ENCODE measurements at places on chromosomes 1 and 21.

DNA sequence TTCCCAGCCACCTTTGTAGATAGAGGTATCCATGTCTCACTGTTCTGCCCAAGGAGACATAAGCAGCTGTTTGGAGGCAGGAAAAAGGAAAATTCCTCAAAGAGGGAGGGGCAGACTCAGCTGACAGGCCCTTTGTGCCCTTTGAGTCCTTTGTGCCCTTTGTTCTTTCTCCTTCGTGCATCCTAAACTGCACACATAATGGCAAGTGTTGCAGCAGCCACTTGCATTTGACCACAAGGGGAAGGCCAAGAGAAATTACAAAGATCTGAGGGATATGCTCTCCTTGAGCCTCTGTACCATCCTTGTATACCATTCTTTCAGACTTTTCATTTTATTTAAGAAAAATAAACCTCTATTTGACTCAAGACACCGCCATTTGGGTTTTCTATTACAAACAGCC, 71.8 kb upstream of the PKN2 start:
- peaks cover 2% of the 10 kb centered on the region for H3K4me1 ChIP-seq
- H3K4me3 ChIP-seq = no peak overlapping the region
- H3K27me3 ChIP-seq = no peaks in the 10 kb centered on the region
- H3K36me3 ChIP-seq = no peaks in the 10 kb centered on the region
- H3K27ac ChIP-seq = no peak overlapping the region

- H3K4me1 ChIP-seq = no peaks in the 10 kb centered on the region
- H3K27ac ChIP-seq = peak overlapping the region; percentile 38
- no peaks in the 10 kb centered on the region for H3K36me3 ChIP-seq
- no peak for DNase-seq
Measured at GRCh38 chr1:173097001-173097400, 46.3 kb upstream of the TNFSF18 start.

DNA sequence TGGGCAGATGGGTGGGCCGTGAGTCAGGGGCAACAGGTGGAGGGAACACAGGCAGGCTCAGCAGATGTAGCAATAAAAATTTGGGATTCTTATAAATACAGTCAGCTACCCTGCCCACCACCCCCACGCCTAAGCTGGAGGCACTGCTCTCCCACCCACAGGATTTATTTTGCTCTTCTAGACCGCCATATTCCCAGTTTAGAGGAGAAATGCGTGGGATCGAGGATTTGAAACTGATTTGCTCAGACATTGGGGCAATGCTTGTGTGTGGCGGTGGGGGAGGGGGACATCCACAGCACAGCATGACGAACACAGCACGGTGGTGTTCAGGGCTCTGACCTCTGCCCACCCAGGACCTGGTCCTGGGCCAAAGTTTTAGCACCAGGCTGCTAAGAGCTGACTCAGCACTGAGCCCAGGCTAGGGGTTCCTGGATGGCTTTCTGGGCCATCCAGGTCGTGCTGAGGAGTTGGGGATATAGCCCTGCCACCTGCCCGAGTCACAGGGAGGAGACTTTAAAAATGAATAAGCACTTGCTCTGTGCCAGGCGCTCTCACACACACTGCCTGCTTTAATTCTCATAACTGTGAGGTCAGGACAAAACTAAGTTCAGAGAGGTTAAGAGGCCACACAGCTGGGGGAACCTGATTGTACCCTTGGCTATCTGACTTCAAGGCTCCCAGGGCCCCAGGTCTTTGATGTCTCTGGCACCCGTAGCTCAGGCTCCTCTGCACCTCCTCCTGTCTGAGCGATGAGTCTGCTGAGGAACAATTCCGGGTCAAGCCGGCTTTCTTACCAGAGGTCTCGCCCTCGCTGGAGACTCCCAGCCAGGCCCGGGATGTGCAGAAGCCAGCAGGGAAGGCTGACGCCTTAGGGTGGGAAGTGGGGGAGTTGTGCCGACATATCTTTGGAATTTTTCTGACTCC, 29.4 kb upstream of the CSF1 start:
- H3K36me3 ChIP-seq = no peaks in the 10 kb centered on the region
- peaks cover 30% of the 10 kb centered on the region for H3K4me1 ChIP-seq
- H3K27ac ChIP-seq = no peak overlapping the region
- H3K4me3 ChIP-seq = no peak overlapping the region

GRCh38 chr1:51175278-51175677, 60.8 kb upstream of the RNF11 start:
- peak overlapping the region; percentile 48 for H3K4me3 ChIP-seq
- H3K27ac ChIP-seq = no peak overlapping the region
- H3K4me1 ChIP-seq = no peaks in the 10 kb centered on the region
- H3K27me3 ChIP-seq = no peaks in the 10 kb centered on the region

DNA sequence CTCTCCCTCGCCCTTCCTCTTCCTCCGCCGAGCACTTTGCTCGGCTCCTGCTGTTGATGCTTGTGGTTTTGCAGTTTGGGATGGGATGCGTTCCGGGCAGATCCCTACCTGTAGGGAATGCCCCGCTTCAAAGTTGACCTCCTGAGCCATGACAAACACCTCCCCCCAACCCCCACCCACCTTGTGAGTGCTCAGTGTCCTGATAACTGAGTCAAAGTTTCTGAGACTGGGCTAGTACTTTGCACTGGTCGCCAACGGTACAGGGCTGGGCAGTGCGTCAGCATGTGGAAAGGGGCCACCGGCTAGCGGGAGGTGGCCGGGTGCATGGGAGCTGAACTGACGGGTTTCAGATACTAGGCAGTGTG, 771 bp downstream of the RABGAP1L start:
- H3K36me3 ChIP-seq = peaks cover under 1% of the 10 kb centered on the region
- H3K4me1 ChIP-seq = peaks cover 7% of the 10 kb centered on the region
- peak; percentile 59 for DNase-seq
- peak overlapping the region; percentile 98 for H3K4me3 ChIP-seq
- H3K27ac ChIP-seq = peak overlapping the region; percentile 2

GRCh38 chr21:43866260-43866629, 1.2 kb downstream of the AGPAT3 start:
- H3K27ac ChIP-seq = peak overlapping the region; percentile 25
- no peaks in the 10 kb centered on the region for H3K36me3 ChIP-seq
- no peaks in the 10 kb centered on the region for H3K27me3 ChIP-seq
- DNase-seq = peak; percentile 59
- H3K4me1 ChIP-seq = peaks cover 15% of the 10 kb centered on the region

DNA sequence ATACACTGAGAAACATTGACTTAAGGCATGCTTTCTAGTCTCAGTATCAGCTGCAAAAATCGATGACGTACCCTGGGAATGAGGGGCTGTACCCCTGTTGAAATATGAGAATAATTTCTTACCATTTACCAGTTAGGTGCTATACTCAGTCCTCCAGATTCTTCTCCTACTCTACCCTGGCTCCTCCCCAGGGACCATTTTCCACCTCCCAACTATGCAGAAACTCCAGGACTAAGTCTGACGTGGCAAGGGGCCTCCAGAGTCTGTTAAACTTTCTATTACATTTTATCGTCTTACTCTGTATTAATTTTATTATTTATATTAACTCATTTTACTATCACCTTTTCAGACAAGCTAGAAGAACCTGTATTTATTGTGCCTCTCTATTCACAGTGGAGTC, 124.3 kb downstream of the CYYR1 start:
- peak overlapping the region; percentile 51 for H3K27ac ChIP-seq
- H3K4me3 ChIP-seq = peak overlapping the region; percentile 43
- H3K4me1 ChIP-seq = peaks cover 2% of the 10 kb centered on the region
- H3K27me3 ChIP-seq = no peaks in the 10 kb centered on the region
- no peak for DNase-seq

GRCh38 chr1:66374561-66375111, 159.3 kb upstream of the SGIP1 start:
- peak; percentile 75 for DNase-seq
- H3K27me3 ChIP-seq = no peaks in the 10 kb centered on the region
- H3K4me1 ChIP-seq = peaks cover 4% of the 10 kb centered on the region
- peak overlapping the region; percentile 29 for H3K27ac ChIP-seq

GRCh38 chr1:228540161-228540917, 53.2 kb downstream of the RNF187 start:
- H3K4me1 ChIP-seq = no peaks in the 10 kb centered on the region
- H3K36me3 ChIP-seq = no peaks in the 10 kb centered on the region
- no peak for DNase-seq
- H3K27ac ChIP-seq = no peak overlapping the region
- H3K27me3 ChIP-seq = no peaks in the 10 kb centered on the region
- no peak overlapping the region for H3K4me3 ChIP-seq

GRCh38 chr1:198161718-198162090, 4.9 kb downstream of the NEK7 start:
- no peaks in the 10 kb centered on the region for H3K36me3 ChIP-seq
- H3K27me3 ChIP-seq = no peaks in the 10 kb centered on the region
- H3K4me3 ChIP-seq = no peak overlapping the region
- no peaks in the 10 kb centered on the region for H3K4me1 ChIP-seq
- DNase-seq = no peak

- peaks cover 3% of the 10 kb centered on the region for H3K4me1 ChIP-seq
- H3K4me3 ChIP-seq = no peak overlapping the region
- peaks cover 3% of the 10 kb centered on the region for H3K36me3 ChIP-seq
- no peaks in the 10 kb centered on the region for H3K27me3 ChIP-seq
Measured at GRCh38 chr1:248804771-248805681, 20.7 kb downstream of the SH3BP5L start.

GRCh38 chr1:23079025-23079424, 59.8 kb downstream of the KDM1A start:
- no peaks in the 10 kb centered on the region for H3K27me3 ChIP-seq
- DNase-seq = no peak
- H3K4me3 ChIP-seq = no peak overlapping the region

DNA sequence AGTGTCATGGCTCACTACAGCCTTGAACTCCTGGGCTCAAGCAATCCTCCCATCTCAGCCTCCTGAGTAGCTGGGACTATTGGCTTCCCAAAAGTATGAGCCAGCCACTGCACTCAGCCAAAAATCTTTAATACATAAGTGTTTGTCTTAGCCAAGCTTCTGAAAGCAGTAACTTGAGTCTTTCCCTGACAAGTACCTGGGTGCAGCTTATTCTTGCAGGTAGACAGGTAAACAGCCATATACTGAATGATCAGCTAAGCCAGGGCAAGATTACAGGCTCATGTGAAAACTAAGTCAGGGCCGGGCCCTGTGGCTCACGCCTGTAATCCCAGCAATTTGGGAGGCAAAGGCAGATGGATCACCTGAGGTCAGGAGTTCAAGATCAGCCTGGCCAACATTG, 7.8 kb downstream of the MEAF6 start:
- H3K27me3 ChIP-seq = no peaks in the 10 kb centered on the region
- no peak for DNase-seq
- no peaks in the 10 kb centered on the region for H3K4me1 ChIP-seq
- H3K4me3 ChIP-seq = no peak overlapping the region
- no peak overlapping the region for H3K27ac ChIP-seq

GRCh38 chr1:116877141-116877818, 32.4 kb upstream of the PTGFRN start:
- peaks cover 12% of the 10 kb centered on the region for H3K4me1 ChIP-seq
- peak overlapping the region; percentile 72 for H3K4me3 ChIP-seq
- H3K27ac ChIP-seq = peak overlapping the region; percentile 33

DNA sequence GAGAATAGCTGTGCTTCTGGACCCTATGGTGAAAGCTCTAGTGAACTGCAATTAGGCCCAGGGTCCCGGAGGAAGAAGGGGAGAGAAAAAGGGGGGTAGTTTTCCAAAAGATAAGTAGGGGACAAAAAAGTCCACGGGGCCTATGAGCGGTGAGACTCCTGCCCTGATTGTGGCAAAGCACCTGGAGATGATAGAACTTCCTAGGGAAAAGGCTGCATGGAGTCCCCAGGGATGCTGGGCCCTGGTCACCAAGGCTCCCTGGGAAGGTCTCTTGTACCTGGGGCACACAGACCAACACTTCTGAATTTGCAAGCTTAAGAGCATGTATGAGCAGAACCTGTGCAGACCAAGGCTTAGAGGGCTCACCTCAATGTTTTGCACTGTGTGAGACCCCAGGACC, 5.4 kb upstream of the SHISA4 start:
- H3K4me3 ChIP-seq = no peak overlapping the region
- H3K4me1 ChIP-seq = peaks cover 28% of the 10 kb centered on the region
- DNase-seq = no peak
- H3K27me3 ChIP-seq = no peaks in the 10 kb centered on the region

DNA sequence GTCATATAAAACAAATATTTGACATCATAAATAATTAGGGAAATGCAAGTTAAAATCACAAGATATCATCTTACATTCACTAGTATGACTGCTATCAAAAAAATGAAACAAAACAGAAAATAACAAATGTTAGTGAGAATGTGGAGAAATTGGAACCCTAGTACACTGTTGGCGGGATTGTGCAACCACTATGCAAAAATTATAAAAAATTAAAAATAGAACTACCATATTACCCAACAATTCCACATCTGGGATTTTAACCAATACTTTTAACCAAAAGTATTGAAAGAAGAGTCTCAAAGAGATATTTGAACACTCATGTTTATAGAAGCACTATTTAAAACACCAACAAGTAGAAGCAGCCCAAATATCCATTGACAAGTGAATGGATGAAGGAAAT, 797.2 kb upstream of the ADAMTS5 start:
- no peak overlapping the region for H3K27ac ChIP-seq
- no peak for DNase-seq
- H3K27me3 ChIP-seq = no peaks in the 10 kb centered on the region
- no peaks in the 10 kb centered on the region for H3K36me3 ChIP-seq
- H3K4me3 ChIP-seq = no peak overlapping the region
- H3K4me1 ChIP-seq = no peaks in the 10 kb centered on the region

DNA sequence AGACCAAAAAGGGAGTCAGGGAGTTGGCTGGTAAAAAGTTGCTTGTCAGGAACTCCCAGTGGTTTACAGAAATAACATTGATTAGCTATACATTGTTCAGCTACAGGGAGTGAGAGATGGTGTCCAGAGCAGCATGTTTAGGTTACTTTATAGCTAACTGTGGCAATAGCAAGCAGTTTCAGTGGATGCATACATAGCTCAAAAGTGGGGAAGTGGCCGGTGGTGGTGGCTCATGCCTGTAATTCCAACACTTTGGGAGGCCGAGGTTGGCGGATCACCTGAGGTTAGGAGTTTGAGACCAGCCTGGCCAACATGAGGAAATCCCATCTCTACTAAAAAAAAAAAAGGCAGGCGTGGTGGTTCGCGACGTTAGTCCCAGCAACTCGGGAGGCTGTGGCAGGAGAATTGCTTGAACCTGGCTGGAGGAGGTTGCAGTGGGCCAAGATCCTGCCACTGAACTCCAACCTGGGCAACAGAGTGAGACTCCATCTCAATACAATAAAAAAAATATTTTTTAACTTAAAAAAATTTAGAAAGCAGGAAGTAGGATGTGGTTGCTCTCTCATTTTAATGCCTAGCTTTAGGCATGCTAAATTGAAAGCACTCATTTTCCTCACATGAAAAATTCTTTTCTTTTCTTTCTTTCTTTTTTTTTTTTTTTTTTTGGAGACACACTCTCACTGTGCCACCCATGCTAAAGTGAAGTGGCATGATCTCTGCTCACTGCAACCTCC, 109.7 kb downstream of the PPIAL4G start:
- no peaks in the 10 kb centered on the region for H3K36me3 ChIP-seq
- DNase-seq = no peak
- no peaks in the 10 kb centered on the region for H3K27me3 ChIP-seq
- no peak overlapping the region for H3K27ac ChIP-seq
- H3K4me1 ChIP-seq = peaks cover 2% of the 10 kb centered on the region

GRCh38 chr1:221442056-221442455, 299.8 kb downstream of the DUSP10 start:
- no peaks in the 10 kb centered on the region for H3K27me3 ChIP-seq
- no peak overlapping the region for H3K4me3 ChIP-seq

Measured in mesenchymal stem cell (in vitro differentiated cells and primary cell).